ENCODE measurements at places on chromosomes 7 and 10.

DNA sequence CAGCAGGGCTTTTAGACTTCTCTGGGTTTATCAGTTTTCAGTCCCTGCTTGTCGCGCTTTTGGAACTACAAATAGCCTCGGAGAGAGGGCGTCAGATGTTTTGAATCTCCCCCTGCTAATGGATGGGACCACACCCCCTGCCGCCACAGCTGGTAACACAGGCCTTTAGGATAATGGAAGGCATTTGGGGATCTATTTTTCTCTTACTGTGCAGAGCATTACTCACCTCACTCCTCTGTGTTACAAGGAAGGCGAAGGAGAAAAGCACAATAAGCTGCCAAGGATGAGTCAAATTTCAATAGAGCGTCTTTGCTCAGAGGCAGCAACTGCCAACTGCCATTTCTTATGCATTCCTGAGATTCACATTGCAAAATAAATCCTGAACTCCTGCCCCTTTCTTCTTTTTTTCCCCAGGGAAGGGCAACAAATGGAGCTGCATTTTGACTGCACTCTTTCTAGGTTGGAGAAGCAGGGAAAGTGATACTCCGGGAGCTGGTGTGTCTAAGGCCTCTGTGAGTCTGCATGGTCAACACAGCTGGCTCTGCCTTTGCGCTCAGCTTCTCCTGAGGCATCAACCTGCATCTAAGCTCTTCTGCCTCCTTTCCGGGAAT, 31.5 kb upstream of the SMNDC1 start:
- no peak for DNase-seq

DNA sequence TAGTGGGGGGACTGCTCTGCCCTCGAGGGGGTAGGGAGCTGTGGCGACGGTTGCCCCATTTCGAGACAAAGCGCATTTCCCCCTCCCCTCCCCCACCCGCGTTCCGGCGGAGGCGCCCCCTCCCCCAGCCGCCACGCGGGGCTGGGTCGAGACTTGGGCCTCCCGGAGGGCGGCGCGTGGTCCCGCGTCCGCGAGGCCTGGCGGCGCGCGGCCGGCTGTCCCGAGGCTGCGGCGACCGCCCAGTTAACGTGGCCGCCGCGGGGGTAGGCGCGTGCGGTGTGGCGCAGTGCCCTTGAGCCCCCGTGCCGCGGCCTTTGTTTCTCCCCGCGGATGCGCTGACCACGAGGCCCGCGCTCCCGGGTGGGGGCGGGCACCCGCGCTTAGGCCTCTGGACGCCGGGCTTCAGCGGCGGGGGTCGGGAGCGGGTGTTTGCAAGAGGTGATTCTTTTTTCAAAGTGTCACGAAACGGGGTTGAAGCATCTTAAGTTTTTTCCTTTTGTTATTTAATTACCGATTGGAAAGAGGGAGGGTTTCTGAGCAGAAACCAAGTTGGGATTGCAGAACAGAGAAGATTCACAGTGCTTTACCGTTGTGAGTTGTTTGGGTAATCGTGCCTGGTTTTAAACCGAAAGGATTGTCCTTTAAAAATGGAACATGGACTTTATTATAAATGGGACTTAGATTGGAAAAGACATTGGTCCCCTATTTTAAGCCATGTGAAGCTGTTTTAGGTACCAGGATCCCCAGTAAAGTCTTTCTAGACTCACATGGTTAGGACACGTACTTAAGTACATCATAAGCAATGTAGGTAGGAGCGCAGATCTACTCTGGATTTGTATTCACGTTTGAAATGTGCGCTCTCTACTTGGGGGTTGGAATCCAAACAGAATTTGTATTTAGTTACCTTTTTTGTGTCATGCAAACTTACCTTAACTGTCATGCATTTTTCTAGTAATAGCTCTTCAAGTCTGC, 760 bp downstream of the CBX3 start:
- DNase-seq, result no peak

GRCh38 chr7:140451716-140452115, 27.6 kb downstream of the MKRN1 start:
- DNase-seq, result no peak

GRCh38 chr7:98034081-98035035, 44.4 kb upstream of the OCM2 start:
- DNase-seq, result no peak

DNA sequence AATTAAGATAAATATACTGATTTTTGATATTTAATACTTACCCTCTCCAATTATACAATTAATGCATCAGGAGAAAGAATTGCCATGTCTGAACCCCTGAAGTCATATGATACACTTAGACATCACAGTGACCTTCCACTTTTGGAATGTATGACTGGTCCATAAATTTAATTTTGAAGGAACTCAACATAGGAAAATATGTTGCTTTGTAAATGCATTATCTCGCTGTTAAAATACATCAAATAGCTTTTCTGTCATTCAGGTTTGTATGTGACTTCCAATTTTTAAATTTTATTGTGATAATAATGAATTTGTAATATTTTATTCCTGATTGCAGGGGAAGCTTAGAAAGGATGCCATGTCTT, 631.9 kb upstream of the ANKRD30A start:
- no peak for DNase-seq

DNA sequence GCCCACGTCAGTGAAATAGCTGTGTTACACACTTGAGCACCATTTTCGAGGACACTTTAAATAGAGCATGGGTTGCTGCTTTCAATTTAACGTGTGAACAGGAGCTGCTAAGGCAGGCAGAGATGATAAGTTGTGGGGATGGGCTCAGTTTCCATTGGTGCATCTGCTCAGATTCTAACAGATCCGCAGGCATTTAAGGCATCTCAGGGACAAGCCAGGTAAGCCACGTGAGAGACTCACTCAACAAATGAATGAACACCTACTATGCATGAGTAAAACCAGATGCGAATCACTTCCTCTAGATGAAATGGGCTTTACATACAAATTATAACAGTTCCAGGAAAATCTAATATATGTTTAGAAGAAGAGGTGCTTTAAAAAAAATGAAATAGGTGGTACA, 34.6 kb downstream of the PLXNA4 start:
- DNase-seq, result no peak

- no peak for DNase-seq
Measured at GRCh38 chr10:102628451-102628911, 15.8 kb upstream of the TRIM8 start.

Data from NCI-H1930 (cell line).